Lung microvascular endothelial cell (primary cell): ENCODE measurements at places on chromosomes 1 and 21. TPM values are rescaled to one million over a fixed set of nuclear protein-coding genes. Genes with fewer than 3 reads are reported as not detected.

GRCh38 chr1:202200669-202201068 is 7.1 kb downstream of the LGR6 start:
- no peak for DNase-seq

DNA sequence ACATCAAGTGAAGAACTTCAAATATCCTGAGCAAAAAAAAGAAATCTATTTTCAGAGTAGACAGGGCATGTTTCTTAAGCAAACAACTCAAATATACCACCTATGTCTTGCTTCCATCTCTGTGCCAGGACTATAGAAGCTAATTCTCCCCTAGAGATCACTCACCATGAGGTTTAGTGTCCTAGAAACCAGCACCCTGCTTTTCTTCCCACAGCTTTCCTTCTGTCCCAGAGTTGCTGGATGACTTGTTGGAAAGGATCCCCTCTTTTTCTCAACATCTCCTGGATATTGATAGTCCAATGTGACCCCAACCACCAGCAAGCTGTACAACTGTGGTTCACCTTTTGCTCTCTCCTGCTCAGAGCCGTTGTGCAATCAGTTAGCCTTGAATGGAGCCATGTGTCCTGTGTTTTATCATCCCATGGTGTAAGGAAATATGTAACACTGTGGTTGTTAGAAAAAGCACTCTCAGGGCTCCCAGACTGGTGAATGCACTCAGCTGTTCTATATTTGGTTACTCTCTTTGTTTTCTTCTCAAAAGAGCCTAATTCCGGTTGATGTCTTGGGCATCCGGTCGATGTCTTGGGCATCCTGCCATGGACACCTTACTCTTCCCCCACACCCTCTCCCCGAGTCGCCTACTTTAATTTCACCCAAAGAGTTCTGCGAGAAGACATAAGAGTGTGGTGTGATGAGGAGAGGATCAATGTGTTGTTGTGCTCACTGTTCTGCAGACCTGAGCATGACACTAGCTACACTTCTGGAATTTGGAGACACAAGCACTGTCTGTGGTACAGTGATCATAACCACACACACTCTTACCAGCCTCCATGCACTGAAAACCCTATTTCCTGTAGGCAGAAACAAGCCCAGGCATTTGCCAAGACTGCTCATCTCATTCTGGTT is 1.7 kb downstream of the TNFSF4 start:
- no peak for DNase-seq

GRCh38 chr1:20493309-20493708 is 7.3 kb upstream of the CAMK2N1 start:
- no peak for DNase-seq

DNA sequence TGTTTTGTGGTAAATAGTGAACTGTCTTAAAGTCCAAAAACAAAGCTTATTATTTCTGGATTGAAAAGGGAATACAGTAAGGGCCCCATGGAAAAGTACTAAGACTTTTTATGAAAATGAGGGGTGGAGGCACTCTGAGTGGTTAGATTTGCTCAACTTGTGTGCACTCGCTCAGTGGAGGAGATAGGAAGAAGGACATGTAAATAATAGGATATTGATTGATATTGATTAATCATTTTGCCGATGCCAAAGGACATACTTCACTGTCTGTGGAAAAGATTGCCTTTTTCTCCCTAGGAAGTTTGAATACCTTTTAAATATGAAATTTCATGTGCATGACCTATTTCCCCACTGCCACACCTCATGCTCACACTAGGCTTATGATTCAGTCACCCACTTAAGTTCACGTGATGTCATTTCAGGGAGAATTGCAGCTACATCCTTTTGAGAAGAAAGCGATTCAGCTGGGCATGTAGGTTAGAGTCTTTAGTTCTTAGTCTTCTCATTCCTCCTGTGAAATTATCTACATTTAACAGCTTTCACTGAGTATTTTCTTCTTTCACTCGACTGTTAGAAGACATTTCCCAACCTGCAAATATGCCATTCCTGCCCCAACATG is 5.0 kb downstream of the MTR start:
- DNase-seq = no peak

- no peak for DNase-seq
Measured at GRCh38 chr1:57894315-57894714, 470.5 kb upstream of the DAB1 start.

IL19 gene
- total RNA-seq = not detected in 2 replicates

RGS4 gene
- 2.8 and 22.4 TPM in 2 replicates for total RNA-seq
